Activated naive CD4-positive, alpha-beta T cell treated with anti-CD3 and anti-CD28 coated beads for 36 hours (primary cell): ENCODE measurements at places on chromosomes 13 and 19.

- H3K4me3 ChIP-seq, result peak overlapping the region; percentile 39
- DNase-seq, result no peak
- H3K36me3 ChIP-seq, result peaks cover 1% of the 10 kb centered on the region
These were observed 7.2 kb downstream of the SLITRK5 start for GRCh38 chr13:87678372-87678752.

- no peak overlapping the region for H3K27ac ChIP-seq
- no peaks in the 10 kb centered on the region for H3K27me3 ChIP-seq
- H3K36me3 ChIP-seq, result no peaks in the 10 kb centered on the region
- H3K4me3 ChIP-seq, result no peak overlapping the region
These were observed 55.0 kb upstream of the MAB21L1 start for GRCh38 chr13:35531526-35531925.

GRCh38 chr13:32984857-32985626 lies 31.2 kb upstream of the KL start:
- DNase-seq, result no peak
- H3K36me3 ChIP-seq, result no peaks in the 10 kb centered on the region
- no peak overlapping the region for H3K27ac ChIP-seq
- peaks cover 5% of the 10 kb centered on the region for H3K4me1 ChIP-seq

DNA sequence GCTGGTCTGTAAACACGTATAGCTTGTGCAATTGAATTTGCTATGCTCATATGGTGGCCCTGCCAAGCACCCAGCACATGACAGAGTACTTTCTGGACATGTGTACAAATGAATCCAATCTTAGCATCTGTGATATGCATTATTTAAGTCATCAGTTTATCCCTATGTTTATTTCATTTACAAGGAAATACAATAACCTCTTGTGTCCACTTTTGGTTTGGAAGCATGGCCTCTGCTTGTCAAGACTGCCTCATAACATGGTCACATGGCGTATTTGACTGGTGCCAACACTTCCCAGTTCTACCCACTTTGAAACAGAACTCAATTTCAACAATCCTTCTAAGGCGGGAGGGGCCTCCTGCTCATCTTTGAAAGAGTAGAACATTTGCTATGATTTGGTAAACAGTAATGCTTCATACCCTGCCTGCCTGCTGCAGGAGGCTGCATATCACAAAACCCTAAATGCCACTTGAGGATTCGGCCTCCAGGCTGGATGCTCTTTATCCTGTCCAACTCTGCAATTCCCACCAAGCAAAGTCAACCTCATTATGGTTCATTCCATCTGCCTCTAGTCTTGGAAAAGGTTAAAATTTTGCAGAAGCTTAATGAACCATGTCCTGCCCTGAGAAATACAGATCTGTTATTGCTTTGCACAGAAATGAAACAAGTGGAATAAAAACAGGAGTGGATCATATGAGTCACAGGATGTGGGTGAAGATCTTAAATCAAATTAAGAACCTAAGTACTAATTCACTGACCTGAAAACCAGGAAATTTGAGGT lies 151.3 kb downstream of the CYSLTR2 start:
- DNase-seq, result peak; percentile 9
- no peaks in the 10 kb centered on the region for H3K36me3 ChIP-seq
- no peaks in the 10 kb centered on the region for H3K27me3 ChIP-seq
- no peak overlapping the region for H3K4me3 ChIP-seq

DNA sequence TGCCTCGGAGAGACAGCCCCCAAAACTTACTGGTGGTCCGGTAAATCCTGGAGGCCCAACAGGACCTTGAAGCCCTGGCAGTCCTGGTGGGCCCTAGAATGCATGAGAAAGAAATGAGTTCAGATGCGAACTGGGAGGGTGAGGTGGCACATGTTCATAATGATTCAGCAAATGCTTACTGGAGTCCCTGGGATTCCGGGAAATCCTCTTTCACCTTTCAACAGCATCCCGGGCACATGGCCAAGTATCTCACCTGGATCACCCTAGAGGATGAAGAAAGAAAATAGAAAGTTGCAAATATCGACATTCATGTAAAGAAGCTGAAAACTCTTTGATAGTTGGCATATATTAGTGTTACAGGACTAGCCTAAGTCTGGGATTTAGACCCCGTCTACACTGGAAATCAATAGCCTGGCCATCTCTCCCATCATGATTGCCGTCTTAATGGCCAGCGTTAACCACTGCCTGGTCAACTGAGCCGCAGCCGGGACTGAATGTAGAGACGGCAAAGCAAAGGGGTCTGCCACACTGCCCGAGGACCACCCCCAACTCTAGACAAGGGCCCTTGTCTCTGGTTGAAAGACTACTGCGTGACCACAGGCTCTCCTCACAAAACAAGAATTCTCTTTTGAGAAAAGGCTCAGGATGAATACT lies 96.9 kb downstream of the COL4A1 start:
- no peaks in the 10 kb centered on the region for H3K4me1 ChIP-seq
- H3K27me3 ChIP-seq, result peaks cover 3% of the 10 kb centered on the region
- no peak overlapping the region for H3K4me3 ChIP-seq
- H3K36me3 ChIP-seq, result no peaks in the 10 kb centered on the region

- H3K4me1 ChIP-seq, result peaks cover 8% of the 10 kb centered on the region
- H3K36me3 ChIP-seq, result peaks cover 24% of the 10 kb centered on the region
- peaks cover 14% of the 10 kb centered on the region for H3K27me3 ChIP-seq
- DNase-seq, result no peak
- H3K4me3 ChIP-seq, result no peak overlapping the region
These were observed 76.3 kb downstream of the PEG3 start for GRCh38 chr19:56764196-56764695.

DNA sequence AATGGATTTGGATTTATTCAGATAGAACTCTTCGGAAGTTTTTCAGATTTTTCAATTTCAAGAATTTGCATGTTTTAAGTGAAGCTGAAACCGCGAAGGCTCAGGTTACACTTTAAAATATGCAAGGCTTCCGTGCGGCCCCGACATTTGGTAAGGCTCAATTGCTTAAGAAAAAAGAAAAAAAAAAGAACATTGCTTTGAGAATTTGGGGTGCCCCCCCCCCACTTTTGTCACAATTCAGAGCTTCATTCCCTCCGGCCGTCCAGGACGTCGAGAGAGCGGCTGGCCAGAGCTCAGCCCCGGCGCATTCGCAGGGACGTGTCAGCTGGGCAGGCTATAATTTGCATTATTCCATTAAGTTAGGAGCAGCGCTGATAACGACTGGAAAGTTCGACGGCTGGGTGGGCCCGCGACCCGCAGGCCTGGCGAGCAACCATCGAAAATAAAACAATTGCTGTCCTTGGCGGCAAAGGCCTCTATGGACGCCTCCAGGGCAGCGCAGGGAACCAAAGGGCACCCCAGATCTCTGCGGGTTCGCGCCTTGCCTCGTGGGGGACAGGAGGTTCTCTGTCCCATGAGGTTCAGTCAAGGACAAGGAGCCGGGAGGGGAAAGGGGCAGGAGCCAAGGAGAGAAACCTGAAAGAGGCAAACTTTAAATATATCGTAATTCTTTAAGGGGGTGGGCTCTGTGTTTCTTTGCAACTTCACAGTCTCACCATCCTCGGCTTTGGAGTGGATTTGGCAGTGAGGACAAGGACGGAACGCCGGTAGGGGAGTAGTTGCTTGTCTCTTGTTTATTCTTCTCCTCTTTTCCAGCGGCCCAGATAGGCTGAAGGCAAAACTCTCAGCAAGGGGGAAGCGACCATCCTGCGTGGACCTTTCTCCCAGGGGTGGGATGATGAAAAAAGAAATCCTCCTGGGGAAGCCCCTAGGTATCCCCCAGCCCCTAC lies 7.0 kb downstream of the SOX21 start:
- H3K27ac ChIP-seq, result no peak overlapping the region
- peaks cover 20% of the 10 kb centered on the region for H3K4me1 ChIP-seq
- peaks cover 5% of the 10 kb centered on the region for H3K36me3 ChIP-seq
- H3K4me3 ChIP-seq, result no peak overlapping the region
- H3K27me3 ChIP-seq, result peaks cover 89% of the 10 kb centered on the region
- DNase-seq, result no peak

- H3K4me3 ChIP-seq, result no peak overlapping the region
- H3K27me3 ChIP-seq, result peaks cover 16% of the 10 kb centered on the region
- H3K4me1 ChIP-seq, result peaks cover 4% of the 10 kb centered on the region
- no peak overlapping the region for H3K27ac ChIP-seq
These were observed 2.1 kb upstream of the HAMP start for GRCh38 chr19:35279985-35280821.

DNA sequence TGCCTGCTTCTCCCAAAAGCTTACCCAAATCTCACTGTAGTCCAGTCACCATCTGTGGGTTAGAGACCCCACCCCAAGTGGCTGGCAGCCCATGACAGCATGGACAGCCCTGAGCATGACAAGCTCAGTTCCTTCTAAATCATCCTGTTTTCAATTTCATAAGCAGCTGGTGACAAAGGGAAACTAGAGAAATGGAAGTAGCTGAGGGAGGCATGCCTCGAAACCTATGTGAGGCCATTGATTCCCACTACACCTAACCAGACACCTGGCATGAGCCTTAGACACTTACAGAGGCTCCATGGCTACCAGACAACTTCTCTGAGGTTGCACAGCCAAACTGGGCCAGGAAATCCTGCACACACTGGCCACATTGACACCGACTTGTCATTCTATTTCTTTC lies 56.2 kb downstream of the ABCC4 start:
- H3K4me3 ChIP-seq, result no peak overlapping the region
- DNase-seq, result no peak
- no peak overlapping the region for H3K27ac ChIP-seq
- no peaks in the 10 kb centered on the region for H3K4me1 ChIP-seq
